OCI-LY7 (cell line): ENCODE measurements at places on chromosomes 4 and X.

DNA sequence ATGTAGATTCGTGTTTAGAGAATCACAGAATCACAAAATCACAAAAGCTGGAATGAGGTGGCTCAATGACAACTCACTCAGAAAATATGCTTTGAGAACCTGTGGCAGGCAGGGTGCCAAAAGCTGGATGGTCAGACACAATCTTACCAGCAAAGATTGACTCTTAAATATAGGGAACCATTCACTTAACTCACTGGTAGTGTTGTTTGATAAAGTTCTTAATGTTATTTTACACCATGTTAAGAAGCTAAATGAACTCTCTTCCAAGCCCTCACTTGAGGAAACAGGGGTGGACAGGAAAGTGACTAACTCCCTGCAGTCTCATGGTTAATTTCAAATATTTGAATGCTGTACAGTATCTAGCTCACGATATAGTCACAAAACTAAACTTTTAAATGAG lies 5.7 kb upstream of the SCOC start:
- DNase-seq, result no peak

DNA sequence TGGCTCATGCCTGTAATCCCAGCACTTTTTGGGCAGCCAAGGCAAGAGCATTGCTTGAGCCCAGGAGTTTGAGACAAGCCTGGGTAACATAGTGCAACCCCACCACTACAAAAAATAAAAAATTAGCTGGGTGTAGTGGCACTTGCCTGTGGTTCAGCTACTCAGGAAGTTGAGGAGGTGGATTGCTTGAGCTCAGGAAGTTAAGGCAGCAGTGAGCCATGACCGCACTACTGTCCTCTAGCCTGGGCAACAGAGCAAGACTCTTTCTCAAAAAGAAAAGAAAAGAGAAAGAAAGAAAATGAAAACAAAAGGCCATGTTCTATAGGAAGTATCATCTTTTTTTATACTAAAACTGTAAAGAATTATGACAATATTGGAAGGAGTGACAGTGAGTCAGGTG lies 38.5 kb downstream of the NEK1 start:
- no peak for DNase-seq

DNA sequence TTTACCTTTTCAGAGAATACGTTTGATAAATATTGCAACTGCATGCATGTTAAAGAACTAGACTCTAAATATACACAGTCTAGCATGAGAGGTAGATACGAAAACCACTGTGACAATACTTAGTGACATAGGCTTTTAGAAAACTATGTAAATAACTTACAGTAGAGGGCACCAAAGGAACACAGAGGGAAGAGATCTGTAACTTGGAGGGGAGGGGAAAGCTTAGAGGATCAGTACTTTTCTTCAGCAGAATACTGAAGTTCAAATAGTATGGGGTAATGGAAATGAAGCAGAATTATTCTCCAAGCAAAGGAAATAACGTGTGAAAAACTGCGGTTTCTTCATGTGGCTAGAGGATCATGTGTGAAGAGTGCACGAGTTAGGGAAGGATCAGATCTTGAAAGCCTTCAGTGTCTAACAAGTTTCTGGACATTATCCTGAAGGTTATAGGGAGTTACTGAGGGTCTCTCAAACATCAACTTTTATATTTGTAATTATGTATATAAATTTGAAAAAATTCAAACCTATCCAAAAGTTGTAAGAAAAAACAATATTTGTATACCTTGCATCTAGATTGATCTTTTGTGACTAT lies 264.3 kb downstream of the NPFFR2 start:
- peak; percentile 11 for DNase-seq

GRCh38 chrX:135982860-135983259 lies 2.4 kb upstream of the SLC9A6 start:
- no peak for DNase-seq

DNA sequence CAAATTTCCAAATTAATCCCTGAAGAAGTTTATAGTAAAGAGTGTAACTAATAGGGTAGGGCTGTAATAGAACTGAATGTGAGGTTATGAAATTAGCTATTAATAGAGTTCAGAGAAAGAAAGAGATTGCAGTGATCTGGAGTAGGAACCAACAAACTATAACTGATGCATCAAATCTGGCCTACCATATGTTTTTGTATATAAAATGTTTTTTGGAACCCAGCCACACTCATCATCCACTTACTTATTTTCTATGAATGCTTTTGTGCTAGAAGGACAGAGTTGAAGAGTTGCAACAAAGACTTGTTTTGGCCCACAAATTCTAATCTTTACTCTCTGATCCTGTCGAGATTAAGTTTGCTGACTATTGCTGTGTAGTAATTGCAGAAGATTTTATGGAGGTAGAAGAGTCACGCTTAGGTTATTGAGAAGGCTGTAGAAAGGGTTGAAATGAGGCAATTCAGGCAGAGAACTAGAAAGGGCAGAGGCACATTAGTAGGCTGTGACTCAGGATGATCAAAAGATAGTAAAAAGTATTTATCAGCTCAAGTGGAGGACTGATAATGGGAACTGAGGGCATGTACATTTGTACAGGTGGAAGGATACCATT lies 298.7 kb upstream of the EMCN start:
- DNase-seq, result no peak

DNA sequence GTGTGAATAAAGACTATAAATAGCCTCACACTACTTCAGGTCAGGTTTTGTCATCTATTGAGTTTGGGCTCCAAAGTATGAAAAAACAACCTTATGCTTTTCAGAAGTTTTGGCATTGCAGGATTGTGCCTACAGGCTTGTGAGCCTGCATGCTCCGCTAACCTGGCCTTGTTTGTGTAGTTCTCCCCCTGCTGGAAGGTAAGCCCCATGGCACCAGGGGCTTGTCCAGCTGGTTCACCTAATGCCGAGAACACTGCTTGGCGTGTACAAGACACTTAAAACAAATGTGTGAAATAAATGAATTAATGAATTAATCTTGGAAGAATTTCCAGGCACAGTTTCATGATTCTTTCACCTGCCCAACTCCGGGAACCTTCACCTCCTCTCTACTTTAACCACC lies 1.8 kb upstream of the HSD17B10 start:
- DNase-seq, result peak; percentile 82

DNA sequence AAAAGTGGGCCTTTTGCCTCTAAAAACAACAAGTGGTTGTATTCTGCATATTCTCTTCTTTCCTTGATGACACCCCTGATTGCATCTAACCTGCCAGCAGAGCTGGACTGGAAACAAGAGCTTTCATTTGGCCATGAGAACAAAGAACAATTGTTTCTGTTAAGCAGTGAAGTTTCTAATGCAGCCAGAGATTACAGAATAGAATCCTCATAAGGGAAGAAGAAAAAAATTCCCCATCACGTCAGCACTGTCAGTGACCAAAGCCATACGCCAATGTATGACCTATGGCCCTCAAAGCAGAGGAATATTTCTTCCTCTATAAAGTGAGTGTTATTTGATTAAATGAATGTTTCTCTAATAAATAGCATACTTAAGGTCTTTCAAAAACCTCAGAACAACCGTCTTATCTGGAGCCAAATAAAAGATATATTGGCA lies 529.1 kb upstream of the INTU start:
- DNase-seq, result no peak

DNA sequence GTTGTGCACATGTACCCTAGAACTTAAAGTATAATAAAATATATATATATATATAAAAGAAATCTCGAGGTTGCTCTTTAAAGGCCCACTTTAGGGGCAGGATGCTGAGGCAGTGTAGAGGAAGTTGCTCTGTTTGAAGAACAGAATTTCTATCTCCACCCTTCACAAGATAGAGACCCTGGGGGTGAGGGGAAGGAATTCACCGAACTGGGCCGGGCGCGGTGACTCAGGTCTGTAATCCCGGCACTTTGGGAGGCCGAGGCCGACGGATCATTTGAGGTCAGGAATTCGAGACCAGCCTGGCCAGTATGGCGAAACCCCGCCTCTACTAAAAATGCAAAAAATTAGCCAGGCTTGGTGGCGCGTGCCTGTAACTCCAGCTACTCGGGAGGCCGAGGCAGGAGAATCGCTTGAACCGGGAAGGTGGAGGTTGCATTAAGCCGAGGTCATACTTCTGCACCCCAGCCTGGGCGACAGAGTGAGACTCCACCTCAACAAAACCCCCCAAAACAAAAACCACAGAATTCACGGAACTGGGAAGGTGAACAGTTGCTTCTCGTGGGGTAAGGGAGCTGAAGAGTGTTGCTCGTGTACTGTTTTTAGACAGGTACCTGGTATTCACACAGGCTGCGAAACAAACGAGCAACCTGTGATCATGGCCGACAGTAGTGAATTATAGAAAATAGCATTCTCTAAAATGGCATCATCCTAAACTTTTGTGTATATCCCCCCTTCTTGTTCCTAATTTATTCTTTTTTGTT lies 6.2 kb downstream of the PLAC8 start:
- no peak for DNase-seq

- DNase-seq, result no peak
Measured at GRCh38 chr4:125198916-125199315, 115.8 kb upstream of the FAT4 start.

GRCh38 chrX:3584415-3584996 lies 128.9 kb downstream of the PRKX start:
- no peak for DNase-seq

- DNase-seq, result no peak
Measured at GRCh38 chr4:145709843-145710242, 29.9 kb downstream of the C4orf51 start.

- DNase-seq, result no peak
Measured at GRCh38 chr4:88005076-88005475, 2.4 kb upstream of the PKD2 start.

DNA sequence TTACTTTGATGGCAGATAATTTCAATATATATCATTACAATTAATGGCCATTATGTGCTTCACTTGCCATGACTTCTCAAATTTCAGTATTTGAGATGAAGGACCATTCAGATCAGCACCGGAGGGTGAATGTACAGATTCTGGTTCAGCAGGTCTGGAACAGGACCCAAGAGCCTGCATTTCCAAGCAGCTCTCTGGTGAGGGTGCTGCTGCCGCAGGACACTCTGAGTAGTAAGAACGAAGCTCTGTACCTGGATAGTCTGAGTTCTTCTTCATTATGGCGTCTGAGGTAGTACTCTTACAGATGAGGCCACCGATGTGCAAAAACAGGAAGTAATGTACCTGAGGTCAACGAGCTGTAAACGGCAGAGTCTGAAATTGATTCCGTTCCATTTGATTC lies 228.2 kb downstream of the FBXW7 start:
- peak; percentile 3 for DNase-seq

DNA sequence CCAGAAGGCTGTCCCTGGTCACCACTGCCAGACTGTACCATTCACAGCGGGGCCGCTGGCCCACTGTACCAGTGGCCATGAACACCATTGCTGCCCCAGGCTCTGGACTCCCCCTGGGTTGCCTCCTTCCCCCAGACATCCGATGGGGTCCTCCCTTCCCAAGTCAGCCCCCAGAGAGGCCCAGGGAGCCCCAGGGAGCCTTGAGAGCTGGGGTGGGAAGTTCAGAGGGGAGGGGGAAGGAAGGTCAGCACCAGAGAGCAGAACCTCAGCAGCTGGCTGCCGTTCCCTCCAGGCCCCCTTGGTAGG lies 441 bp upstream of the ARHGAP4 start:
- no peak for DNase-seq

DNA sequence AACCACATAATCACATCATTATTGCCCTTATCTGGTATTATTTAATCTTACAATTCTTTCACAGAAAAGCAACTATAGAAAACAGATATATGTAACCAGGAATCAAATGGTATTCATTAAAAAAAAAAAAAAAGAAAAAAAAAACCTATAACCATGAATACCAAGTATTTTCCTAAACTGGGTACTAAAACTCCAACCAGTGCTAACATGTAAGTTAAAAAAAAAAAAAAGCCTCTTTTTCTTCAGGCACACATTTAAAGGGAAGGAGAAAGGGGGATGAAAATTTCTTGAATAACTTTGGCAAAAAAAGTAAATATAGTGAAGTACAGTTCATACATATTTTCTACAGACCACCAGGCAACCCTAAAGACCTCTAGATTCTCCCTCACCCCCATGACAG lies 2.1 kb downstream of the PPAT start:
- DNase-seq, result no peak

GRCh38 chr4:152705903-152706302 lies 26.1 kb upstream of the TMEM154 start:
- DNase-seq, result no peak

- DNase-seq, result no peak
Measured at GRCh38 chrX:102712981-102713625, 855 bp downstream of the GPRASP2 start.

- no peak for DNase-seq
Measured at GRCh38 chr4:169013396-169013795, 3.3 kb upstream of the CBR4 start.

GRCh38 chrX:9710332-9710731 lies 55.3 kb downstream of the GPR143 start:
- DNase-seq, result no peak

DNA sequence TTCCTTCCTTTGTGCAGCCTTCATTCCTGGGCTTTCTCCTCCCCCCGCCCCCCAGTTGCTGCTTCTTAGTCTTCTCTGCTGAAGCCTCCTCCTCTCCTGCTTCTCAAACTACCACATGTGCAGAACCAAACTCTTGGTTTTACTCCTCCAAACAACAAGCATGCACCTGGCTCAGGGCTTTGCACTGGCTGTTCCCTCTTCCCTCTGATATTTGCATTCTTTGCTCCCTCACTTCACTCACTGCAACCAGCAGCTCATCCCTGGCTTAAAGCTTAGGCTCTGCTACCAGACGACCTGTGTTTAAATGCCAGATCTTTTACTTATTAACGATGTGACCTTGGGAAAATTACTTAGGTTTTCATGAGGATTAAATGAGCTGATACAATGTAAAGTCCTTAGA lies 51.4 kb downstream of the MED28 start:
- peak; percentile 27 for DNase-seq

DNA sequence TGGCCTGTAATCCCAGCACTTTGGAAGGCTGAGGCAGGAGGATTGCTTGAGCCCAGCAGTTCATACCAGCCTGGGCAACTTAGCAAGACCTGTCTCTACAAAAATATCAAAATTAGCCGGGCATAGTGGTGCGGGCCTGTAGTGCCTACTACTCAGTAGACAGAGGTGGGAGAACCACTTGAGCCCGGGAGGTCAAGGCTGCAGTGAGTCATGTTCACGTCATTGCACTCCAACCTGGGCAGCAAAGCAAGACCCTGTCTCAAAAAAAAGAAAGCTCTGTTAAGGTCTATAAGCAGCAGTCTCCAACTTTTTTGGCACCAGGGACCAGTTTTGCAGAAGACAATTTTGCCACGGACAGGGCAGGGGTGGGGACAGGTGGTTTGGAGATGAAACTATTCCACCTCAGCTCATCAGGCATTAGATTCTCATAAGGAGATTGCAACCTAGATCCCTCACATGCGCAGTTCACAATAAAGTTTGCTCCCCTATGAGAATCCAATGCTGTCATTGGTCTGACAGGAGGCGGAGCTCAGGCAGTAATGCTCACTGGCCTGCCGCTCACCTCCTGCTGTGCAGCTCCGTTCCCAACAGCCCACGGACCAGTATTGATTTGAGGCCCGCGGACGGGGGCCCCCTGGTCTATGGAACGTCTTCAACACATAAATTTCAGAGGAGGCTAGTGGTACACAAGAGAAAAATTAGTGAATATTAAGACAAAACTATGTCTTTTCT lies 67.9 kb downstream of the KLHL8 start:
- no peak for DNase-seq
